Activated T-helper 1 cell treated with anti-CD3 and anti-CD28 coated beads, Interleukin-2, amount 50 U/mL, for 16 hours (primary cell): ENCODE measurements at places on chromosomes 3 and 15.

DNA sequence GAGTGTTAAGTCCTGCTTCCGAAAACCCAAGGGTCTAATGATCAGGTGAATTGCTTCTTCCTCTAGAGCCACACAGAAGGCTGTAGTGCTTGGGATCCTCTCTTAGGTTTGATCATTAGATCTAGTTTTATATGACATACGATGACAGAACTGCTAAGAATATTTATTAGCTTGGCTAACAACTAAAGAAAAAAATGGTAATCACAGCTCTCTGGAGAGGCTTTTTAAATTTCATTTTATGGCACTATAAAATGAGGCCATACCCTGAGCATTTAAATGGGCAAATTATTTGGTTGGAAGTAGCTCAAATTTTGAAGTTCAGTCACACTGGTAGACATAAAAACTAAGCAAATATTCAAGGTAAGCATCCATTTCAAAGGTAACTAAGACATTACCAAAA is 482.5 kb upstream of the WNT5A start:
- no peak for DNase-seq

- no peak for DNase-seq
These were observed 73.1 kb downstream of the XXYLT1 start for GRCh38 chr3:195197765-195198425.

DNA sequence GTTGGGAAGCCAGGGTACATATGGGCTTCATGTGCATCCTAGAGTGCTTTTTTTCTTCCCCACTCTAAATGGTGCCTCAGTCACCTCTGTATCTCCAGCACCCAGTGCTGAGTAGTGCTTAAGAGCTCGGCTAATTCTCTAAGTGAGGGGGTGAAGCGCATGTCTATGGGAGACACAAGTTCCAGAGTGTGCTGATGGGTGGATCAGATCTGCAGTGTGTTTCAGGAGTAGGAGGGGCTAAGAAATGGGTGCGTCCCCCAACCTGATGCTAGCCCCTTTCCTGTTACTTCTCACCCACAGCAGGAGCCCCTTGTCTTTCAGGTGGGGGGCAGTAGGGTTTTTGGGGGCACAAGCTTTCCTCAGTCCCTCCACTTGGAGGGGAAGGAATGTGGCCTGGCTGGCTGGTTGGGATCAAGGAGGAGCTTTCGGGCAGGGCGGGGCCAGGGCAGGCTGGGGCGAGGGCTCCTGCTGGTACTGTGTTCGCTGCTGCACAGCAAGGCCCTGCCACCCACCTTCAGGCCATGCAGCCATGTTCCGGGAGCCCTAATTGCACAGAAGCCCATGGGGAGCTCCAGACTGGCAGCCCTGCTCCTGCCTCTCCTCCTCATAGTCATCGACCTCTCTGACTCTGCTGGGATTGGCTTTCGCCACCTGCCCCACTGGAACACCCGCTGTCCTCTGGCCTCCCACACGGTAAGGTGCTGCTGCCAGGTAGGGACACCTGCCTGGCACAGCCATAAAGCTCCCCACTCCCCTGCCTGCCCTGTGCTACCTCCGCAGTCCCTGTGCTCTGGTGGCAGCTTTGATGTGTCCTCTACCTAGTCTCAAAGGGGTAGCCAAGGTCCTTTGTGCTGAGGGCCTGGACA is at the start of gene IL17RE:
IL17RE (plus strand) TSS at position 477 of the 866 bp plus-strand sequence; CDS start at position 562, 85 bp downstream.
- DNase-seq, result no peak

DNA sequence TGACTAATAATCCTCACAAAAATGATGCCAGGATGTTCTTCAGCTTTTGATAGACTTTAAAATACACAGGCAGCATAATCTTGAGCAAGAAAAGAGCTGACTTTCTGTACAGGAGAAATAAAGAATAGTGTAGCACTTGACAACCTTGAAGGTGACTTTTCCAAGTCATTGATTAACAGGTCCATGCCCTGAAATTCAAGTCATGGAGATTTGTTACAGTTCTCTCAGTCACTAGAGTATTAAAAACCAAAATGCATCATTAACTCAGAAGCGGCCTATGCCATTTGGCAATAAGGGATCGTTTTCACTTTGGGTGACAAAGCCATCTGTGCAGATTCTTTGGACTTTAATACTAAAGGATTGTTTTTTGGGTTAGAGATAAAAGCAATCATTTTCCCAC is 692.7 kb upstream of the SGO1 start:
- no peak for DNase-seq

GRCh38 chr3:31606453-31606852 is 73.7 kb downstream of the STT3B start:
- DNase-seq, result no peak

DNA sequence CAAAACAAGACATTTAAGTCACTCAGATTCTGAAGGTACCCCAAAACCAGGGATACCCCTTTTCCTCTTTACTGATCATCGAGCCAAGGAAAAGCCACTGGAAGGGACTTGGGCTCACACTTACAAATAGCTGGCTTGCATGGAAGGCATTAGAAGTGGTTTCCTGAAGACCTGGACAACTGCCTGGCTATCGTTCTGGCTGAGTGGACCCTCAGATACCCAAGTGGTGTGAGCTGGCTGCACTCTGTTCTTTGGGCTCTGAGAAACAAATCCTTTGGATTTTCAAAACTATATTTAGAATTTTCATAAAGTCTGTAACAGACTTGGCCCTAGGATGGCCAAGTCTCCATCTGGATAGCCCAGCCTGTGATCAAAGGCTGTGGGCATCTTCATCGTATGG is 110.1 kb upstream of the CTDSPL start:
- no peak for DNase-seq

DNA sequence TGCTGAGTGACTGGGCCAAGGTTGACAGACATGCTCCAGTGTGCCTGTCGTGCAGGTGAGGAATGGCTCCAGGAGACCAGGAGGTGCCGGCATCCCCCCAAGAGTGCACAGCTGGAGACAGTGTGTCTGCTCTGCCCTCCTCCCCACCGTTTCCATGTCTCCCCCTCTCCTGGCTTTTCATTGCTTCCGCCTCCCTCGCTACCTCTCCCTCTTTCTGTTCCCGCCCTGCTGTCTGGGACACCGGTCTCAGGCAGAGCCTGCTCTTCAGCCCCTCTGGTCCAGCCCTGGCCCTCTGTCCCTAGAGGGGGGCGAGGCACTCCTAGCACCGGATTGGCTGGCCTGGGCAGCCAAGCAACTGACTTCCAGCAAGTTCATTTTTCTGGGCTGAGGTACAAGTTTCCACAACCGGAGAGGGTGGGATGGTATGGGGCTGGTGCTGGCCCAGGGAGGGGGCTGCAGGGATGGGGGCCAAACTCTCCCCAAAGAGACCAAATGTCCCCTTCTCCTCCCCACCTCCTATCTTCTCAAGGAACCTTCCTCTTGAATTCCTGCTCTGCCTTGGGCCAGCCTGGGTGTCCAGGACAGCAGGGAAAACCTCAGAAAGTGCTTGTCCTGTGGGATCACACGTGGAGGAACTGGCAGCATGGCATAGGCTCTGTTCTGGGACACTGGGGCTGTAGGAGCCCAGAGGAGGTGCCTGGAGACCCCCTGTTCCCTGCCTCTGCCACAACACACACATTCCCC is 32.6 kb downstream of the PRKCD start:
- no peak for DNase-seq

GRCh38 chr15:67116742-67117141 is 51.3 kb downstream of the SMAD3 start:
- DNase-seq, result no peak
